AG04450 (cell line): ENCODE measurements at places on chromosomes 7 and 10. TPM values are rescaled to one million over a fixed set of nuclear protein-coding genes. Genes with fewer than 3 reads are reported as not detected.

The GGCT gene
- 19.8 and 24.4 TPM in 2 replicates for polyA plus RNA-seq

The ATOH7 gene
- 0.06 TPM in 1 of 2 replicates, not detected in the other for polyA plus RNA-seq

The ANKRD22 gene
- 0.05 TPM in 1 of 2 replicates, not detected in the other for polyA plus RNA-seq

The ADAM12 gene
- polyA plus RNA-seq: 6.6 and 8.0 TPM in 2 replicates

The RELN gene
- polyA plus RNA-seq: 6.0 and 7.6 TPM in 2 replicates

The R3HCC1L gene
- 13.0 and 14.4 TPM in 2 replicates for polyA plus RNA-seq

The SKIDA1 gene
- polyA plus RNA-seq: 0.62 and 0.63 TPM in 2 replicates

The HOXA4 gene
- 5.4 and 5.8 TPM in 2 replicates for polyA plus RNA-seq

The ANXA7 gene
- polyA plus RNA-seq: 117 TPM in 2 replicates

The SLC26A3 gene
- polyA plus RNA-seq: not detected in 2 replicates

DNA sequence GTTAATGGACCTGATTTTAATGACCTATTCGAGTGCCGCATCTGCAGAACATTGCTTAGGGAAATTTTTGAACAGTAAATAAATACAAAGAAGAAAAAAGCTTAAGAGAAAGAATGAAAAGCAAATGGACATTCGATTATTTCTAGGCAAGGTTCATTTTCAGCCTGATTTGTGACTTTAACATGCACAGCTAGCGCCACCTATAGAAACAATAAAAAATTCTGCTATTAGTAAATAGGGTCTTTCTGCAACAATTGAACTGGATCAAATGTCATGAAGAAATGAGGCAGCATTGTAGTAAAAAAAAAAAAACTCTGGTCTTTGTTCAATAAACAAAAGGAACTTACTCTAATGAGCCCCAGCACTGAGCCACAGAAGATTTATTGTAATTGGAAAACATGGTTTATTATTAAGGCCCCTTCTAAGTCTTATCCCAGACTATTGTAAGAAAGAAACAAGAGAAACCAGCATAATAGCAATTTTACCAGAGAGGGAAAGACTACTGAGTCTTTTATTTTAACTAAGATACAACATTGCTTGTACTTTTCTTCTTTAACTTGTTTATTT is 41.4 kb upstream of the GHITM start:
- DNase-seq: no peak

GRCh38 chr10:111109501-111110242 is 32.8 kb downstream of the ADRA2A start:
- DNase-seq: no peak

- DNase-seq: no peak
Observed at GRCh38 chr7:94057955-94058354, 53.8 kb upstream of the BET1 start.

DNA sequence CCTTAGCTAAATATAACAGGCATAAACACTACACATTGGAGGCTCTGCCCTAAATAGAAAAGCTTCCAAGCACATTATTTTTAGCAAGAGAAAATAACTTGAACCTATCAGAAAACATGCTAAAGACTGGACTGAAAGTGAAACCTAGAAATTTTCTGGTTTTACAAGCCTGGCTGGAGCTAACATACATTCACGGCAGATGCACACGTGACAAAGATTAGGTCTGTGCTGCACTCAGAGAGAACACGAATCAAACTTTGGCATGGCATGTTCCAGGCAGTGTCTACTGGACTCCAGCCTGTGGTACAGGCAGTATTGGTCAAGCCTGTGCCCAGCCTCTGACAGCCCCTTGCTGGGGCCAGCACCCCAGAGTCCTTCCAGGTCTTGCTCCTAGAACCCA is 94.1 kb upstream of the PCBD1 start:
- DNase-seq: no peak

DNA sequence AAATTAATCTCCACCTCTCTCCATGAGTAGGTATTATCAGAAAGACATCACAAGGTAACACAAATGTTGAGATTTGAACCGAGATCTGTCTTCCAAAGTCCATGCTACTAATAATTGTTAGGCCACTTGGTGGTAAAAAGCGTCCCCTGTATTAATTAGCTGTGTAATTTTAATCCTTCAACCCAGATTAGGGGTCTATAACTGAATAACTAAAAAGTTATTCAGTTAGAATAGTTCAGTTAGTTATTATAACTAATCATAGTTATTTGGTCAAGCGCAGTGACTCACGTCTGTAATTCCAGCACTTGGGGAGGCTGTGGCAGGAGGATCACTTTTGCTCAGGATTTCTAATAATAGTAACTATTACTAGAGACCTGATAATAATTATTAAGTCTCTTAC is 5.6 kb downstream of the PDSS1 start:
- DNase-seq: no peak

DNA sequence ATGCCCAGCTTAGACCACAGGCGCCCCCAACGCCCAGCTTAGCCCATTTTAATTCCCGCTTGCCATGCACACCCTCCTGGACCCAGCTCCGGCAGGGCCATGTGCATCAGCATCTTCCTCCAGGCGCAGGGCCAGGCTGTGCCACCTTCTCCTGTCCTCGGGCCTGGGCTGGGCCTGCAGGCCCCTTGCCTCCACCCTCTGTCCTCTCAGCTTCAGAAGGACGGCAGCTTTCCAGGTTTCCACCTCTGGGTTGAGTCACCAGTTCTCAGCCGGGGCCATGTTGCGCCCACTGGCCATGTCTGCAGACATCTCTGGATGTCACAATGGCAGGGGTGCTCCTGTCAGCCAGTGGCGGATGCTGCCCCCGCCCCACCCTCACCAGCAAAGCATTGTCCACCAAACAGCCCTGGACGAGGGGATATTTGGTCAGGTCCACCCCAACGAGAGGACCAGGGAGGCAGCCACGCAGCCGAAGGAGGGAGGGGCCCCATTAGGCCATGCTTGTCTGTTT is 59.1 kb upstream of the NKX6-2 start:
- no peak for DNase-seq

DNA sequence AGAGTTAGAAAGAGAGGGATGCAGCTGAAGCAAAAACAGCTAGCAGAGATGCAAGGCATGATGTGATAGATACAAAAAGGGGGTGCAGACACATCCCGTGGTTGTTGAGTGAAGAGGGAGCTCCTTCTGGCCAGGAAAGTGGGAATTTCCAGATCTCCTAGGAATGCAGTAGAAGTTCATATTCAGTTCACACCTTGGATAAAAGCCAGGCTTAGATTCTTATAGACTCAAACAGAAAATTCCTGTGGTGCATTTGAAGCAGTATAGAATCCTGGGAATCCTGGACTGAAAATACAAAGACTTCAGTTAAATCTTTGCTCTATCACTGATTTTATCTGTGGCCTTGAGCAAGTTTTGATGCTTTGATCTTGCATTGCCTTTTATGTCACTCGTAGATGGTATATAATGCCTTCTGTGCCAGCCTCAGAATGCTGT is 33.9 kb downstream of the SGPL1 start:
- peak; percentile 77 for DNase-seq

GRCh38 chr7:3942816-3943745 is 642.0 kb downstream of the SDK1 start:
- no peak for DNase-seq

DNA sequence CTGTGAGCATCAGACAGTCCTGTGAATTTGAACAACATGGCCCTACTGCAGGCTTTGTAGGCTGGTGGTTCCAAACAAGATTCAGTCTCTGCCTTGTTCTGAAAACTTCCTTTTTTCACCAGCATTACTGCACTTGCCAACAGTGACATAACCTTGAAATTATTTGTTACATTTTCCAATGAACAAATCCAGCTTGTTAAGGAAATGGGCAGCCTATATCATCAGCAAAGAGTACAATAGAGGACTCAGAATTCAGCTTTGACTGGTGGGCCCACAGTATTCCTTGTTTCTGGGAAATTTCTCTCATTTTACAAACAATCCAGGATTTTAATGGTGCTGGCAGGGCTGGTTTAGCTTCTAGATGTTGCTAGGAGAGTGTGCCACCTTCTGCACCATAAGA is 703.7 kb upstream of the FZD8 start:
- no peak for DNase-seq

DNA sequence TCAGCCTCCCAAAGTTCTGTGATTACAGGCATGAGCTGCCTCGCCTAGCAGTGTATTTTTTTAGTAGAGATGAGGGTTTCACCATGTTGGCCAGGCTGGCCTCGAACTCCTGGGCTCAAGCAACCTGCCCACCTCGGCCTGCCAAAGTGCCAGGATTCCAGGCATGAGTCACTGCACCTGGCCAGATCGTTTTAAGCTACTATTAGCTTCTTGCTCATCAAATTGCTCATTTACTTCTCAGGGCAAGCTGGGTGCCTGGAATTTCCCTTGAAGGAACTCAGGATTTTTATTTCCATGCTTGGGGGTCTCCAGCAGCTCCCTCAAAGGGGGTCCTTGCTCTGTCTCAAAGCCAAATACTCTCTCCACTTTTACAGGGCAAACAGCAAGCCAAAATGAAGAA is 798.0 kb upstream of the AUTS2 start:
- DNase-seq: no peak

DNA sequence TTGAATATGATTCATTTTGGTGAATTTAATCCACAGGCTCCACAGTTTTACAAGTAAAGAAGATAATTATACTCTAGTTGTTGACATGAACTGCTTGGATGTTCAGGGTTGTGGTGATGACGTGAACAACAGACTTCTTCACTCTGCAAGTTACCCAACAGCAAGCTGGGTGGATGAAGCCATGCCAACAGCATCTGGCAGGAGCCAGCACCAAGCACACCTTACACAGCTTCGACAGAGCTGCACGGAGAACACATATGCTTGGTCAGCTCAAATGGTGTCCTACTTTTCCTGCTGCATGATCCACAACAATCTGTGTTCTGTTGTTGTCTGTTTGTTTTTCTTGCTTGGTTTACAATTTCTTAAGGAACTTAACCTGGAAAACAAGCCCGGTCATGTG is 9.8 kb downstream of the NOD1 start:
- no peak for DNase-seq

- no peak for DNase-seq
Observed at GRCh38 chr7:106737202-106737562, 76.2 kb upstream of the CCDC71L start.

DNA sequence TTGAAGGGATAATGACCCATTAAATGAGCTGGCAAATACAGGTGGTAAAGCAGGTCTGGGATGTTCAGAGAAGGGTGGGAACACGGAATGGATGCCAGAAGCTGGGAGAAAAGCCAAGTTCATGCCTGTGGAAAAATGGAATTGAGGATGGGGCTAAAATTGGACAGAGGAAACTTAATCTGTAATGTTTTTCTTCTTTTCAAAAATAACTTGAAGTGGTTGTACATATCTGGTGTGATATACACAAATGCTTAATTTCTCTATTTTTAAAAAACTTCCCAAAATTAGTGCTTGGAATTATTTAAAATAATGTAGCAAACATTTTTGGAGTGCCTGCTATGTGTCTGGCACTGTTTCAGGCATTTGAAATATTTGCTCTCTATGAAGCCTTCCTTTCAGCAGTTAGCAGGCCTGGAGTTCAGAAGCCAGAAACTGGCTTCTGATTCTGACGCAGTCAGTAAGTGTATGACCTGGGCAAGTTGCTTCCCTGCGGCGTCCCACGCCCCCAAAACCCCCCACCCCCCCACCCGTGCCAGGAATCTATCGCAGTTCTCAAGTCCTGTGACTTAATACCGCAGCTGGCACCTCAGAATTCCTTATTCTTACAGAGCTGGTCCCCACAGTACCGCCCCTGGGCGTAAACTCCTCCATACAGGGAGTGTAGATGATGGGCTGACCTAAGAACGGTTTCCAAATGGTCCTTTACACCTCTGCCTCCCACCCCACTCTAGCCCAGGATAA is 828 bp upstream of the MALSU1 start:
- peak; percentile 34 for DNase-seq

DNA sequence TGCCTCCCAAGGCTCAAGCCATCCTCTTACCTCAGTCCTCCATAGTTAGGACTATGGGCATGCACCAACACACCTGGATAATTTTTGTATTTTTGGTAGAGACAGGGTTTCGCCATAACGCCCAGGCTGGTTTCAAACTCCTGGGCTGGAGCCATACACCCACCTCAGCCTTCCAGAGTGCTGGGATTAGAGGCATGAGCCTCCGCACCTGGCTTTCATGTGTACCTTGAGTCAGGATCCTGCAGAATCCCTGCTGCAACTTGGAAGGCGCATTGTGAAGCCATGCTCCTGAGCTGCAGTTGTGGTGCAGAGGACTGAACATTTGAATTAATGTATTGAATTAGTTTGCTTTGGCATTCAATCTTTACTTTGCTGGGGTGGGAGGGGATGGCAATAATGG is 29.4 kb upstream of the NMT2 start:
- no peak for DNase-seq

- DNase-seq: no peak
Observed at GRCh38 chr10:10498781-10499180, 518.9 kb upstream of the CELF2 start.

DNA sequence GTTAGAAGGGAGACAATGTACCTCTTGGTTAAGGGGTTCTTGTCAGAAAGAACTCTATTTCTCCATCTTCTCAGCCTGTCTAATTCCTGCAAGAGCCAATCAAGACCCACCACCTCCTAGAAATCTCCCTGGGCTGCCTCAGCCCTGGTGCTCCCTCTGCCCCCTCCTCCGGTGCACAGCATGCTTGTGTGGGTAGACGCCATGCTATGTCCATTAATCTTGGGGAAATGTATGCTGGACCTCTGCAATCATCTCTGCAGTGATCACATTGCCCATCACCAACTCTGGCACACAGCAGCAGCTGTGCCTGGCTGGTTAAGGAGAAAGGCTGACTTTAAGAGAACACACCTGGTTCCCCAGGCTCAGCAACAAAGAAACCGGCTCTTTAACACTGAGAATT is 37.3 kb downstream of the SH3PXD2A start:
- DNase-seq: no peak

GRCh38 chr7:29921404-29922010 is 68.1 kb downstream of the SCRN1 start:
- peak; percentile 30 for DNase-seq

- DNase-seq: no peak
Observed at GRCh38 chr7:155341463-155341983, 43.8 kb downstream of the INSIG1 start.

- no peak for DNase-seq
Observed at GRCh38 chr7:28858206-28858605, 99.9 kb downstream of the TRIL start.

GRCh38 chr7:884191-885003 is 8.0 kb downstream of the GET4 start:
- no peak for DNase-seq

DNA sequence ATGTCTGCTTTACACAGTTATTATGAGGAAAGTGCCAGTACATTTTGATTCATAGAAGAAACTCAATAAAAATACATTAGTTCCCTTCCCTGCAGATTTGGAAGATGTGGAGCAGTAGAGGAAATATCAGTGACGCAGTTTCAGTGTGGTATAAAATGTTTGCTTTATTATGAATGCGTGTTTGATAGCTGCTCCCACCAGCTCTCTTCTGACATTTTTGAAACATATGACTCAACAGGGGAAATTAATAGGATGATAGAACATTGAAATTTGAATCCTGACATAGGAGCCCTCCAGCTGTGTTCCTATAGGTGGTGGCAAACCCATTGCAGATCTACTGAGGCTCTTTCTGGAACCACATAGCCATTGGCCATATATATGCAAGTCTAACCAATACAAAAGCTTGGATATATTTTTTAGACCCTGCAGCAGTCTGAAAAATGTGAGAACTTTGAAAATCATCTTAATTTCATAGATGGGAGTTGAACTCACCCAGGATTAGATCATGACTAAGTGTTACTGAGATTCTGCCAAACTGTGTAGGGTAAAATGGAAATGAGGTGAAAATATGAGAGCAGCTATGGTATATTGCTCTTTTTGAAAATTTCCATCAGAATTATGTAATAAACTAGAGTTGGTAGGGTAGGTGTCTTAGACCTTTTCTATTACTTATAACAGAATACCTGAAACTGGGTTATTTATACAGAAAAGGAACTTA is 47.8 kb downstream of the BZW2 start:
- no peak for DNase-seq

- no peak for DNase-seq
Observed at GRCh38 chr10:77210645-77211044, 427.0 kb downstream of the KCNMA1 start.
